Upper lobe of left lung (tissue), 6 donors: ENCODE measurements at places on chromosomes 2 and 18.

GRCh38 chr2:188092734-188093133, 198.9 kb upstream of the GULP1 start:
- no peaks in the 10 kb centered on the region for H3K36me3 ChIP-seq
- no peaks in the 10 kb centered on the region for H3K4me1 ChIP-seq
- DNase-seq = no peak
- no peaks in the 10 kb centered on the region for H3K27me3 ChIP-seq

DNA sequence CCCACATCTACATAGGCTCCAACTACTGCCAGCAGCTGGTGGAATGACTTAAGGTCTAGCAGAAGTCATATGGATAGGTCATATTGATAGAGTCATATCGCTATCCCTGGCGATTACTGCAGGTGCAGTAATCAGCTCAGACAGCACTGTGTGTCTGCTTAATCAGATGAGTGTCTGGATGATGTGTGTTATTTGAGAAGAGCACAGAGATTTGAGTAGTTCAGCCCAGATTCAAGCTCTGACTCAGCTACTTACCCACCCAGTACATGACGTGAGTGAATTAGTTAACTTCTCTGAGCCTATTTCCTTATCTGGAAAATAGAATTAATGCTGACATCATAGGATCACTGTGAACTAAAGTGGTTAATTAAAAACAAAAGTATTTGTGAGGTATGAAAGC, 78.9 kb downstream of the EHD3 start:
- peaks cover 7% of the 10 kb centered on the region for H3K4me1 ChIP-seq
- H3K27me3 ChIP-seq = no peaks in the 10 kb centered on the region
- DNase-seq = no peak
- H3K4me3 ChIP-seq = no peak overlapping the region
- no peaks in the 10 kb centered on the region for H3K36me3 ChIP-seq
- no peak overlapping the region for H3K27ac ChIP-seq

GRCh38 chr18:58501066-58501896, 127.6 kb downstream of the ALPK2 start:
- no peaks in the 10 kb centered on the region for H3K36me3 ChIP-seq
- no peak for DNase-seq
- H3K4me3 ChIP-seq = no peak overlapping the region

- H3K4me3 ChIP-seq = peak within 1 kb of the TSS; percentile 87
- peaks cover 27% of the 10 kb centered on the region for H3K4me1 ChIP-seq
- H3K27ac ChIP-seq = peak within 1 kb of the TSS; percentile 85
- no peaks in the 10 kb centered on the region for H3K36me3 ChIP-seq
- no peaks in the 10 kb centered on the region for H3K27me3 ChIP-seq
These were observed at the start of gene ADGRF3 for GRCh38 chr2:26346454-26347053. ADGRF3 (minus strand) TSS chr2:26346789; CDS start chr2:26346234, 555 bp downstream.

GRCh38 chr2:15178946-15179345, 382.2 kb downstream of the NBAS start:
- DNase-seq = no peak
- no peak overlapping the region for H3K27ac ChIP-seq
- H3K36me3 ChIP-seq = no peaks in the 10 kb centered on the region
- no peaks in the 10 kb centered on the region for H3K4me1 ChIP-seq
